Nucleus accumbens (tissue), 56 donors: ENCODE measurements at places on chromosomes 5 and 9.

DNA sequence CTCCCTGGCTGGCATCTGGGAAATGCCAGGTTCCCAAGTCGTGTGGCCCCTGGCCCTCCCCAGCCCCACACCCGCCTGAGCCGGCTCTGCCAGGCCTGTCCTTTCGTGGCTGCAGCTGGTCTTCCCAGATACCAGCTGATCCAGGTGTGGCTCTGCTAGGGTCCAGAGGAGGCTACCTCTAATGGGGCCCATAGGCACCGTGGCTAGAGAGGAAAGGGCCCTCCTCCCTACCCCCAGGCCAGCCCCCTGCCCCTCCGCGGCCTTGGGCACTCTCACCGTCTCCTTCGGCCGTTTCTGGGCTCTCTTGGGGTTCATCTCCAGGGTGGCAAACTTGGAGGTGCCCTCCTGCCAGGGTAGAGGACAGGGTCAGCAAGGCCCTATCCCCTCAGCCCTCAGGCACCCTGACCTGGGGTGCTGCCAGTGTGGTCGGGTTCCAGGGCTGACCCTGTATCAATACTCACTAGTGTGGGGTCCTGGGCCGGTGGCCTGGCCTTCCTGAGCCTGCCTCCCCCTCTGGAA is 17.0 kb downstream of the RALGDS start:
- no peak for DNase-seq

- DNase-seq, result no peak
These were observed 314.1 kb downstream of the PRELID2 start for GRCh38 chr5:145521066-145521465.

DNA sequence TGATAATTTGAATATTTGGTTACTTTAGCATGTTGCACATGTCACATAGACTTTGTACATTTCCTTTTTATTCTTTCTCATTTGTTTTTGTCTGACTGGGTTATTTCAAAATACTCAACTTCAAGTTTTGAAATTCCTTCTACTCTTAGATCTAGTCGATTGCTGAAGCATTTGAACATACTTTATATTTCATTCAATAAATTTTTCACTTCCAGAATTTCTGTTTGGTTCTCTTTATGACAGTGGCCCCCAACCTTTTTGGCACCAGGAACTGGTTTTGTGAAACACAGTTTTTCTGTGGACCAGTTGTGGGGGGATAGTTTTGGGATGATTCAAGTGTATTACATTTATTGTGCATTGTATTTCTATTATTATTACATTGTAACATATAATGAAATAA is 119.8 kb downstream of the COX7C start:
- no peak for DNase-seq

- DNase-seq, result no peak
These were observed 46.2 kb upstream of the TUSC1 start for GRCh38 chr9:25724424-25724823.

GRCh38 chr5:115685490-115685889 is 59.7 kb upstream of the TMED7 start:
- DNase-seq, result no peak

GRCh38 chr5:82599030-82599429 is 320.9 kb upstream of the RPS23 start:
- DNase-seq, result no peak

DNA sequence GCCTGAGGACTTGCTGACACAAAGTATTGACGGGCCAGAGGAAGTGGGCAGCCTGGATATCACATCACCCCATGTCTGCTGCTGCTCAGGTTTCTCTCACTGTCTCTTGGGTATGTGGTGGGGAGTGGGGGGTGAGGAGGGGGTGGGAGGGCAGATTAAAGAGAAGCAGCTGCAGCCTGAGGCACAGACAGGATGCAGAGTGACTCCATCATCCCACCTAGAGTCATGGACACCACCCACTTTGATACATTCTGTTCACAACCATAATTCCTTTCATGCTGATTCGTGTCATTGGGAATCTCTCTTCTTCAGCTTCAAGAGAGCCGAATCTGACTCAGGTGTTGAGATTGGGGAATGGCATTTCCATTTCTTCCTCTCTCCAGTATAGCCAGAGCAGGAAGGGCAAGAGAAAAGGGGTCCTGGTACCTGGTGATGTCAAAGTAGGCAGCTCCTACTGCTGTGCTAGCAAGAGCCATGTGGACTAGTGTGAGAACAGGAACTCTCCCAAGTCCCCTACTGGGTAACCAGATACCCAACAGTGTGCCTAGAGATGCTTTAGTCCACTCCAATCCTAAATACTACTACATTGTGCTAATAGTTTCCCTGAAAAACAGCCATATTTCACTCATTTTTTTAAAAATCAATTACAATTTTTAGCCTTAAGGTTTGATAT is 22.4 kb downstream of the GRAMD2B start:
- no peak for DNase-seq

DNA sequence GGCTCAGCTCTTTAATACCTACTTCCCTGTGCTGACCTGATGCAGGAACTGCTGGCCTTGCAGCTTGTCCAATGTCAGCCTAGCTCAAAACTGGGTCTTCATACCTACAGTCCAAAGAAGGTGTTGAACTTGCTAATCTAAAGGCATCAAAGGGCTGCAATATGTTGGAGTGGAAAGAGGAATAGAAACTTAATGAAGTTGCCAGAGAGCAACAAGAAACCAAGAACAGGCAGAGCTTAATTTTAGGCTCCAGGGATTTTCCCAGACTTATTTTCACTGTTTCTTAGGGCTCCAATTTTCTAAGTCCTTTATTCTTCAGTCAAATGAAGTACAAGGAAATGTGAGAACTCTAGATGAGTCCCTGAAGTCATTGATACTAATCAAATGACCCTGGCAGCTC is 17.6 kb upstream of the ERCC6L2 start:
- no peak for DNase-seq

DNA sequence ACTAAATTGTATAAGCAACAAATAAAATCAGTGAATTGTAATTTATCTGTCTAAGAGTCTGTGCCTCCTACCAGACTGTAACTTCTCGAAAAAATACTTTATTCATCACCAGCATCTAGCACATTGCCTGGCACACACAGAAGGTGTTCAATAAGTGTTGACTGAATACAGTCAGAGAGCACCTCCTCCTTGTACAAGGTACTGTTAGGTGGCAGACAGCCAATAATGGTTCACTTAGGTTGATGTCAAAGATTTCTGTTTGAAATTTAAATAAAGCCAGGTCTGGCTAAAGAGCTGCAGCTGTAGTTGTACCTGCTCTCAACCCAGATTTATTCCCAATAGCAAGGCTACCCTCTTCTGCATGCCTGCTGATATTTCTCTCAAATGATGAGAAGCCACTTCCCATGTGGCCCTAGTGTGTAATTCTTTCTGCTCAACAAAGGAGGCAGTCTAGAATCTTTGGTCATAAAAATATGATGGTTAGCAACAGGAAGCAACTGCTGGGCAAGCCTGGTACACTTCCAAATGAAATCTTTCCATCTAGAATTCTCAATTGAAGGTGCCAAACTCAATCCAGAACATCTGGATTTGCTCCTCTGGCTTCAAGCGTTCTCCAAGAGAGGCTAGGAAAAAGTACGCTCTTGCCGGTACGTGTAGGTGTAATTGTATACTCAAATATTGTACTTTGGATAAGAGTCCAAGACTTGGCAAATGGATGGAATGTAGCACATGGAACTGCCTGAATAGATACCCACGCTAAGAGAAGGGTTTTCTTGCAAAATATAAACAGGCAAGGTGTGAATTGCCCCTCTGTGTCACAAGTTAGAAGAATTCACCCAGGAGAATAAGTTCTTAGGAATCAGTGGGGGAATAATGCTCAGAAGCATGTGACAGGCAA is 95.6 kb downstream of the NR6A1 start:
- DNase-seq, result no peak

DNA sequence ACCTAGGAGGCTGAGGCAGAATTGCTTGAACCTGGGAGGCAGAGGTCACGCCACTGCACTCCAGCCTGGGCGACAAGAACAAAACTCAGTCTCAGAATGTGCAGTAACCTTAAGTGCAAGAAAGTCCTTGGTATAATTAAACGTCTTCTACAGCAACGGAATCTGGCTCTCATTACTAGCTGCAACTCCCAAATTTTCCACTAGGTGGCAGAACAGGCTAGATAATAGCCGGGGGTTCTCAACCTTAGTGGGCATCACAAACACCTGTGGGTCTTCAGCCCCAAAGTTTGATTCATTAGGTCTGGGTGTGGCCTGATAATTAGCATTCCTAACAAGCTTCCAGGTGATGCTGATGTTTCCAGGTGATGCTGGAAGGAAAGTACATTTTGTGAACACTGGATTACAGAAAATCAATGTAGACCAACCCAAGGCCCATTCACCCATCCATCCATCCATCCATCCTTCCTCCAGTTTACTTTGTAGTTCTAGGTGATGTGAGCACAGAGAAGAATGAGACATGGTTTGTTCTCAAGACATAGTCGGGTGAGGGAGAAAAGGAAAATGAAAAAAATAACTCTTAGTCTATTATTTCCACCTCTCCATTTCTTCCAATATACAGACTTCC is 37.3 kb downstream of the FBXW2 start:
- DNase-seq, result peak; percentile 12

- no peak for DNase-seq
These were observed 443.4 kb upstream of the TRPC7 start for GRCh38 chr5:136808756-136809155.

GRCh38 chr5:56175488-56175887 is 57.6 kb downstream of the ANKRD55 start:
- DNase-seq, result no peak

GRCh38 chr5:61617995-61618525 is 286.0 kb downstream of the ZSWIM6 start:
- no peak for DNase-seq

DNA sequence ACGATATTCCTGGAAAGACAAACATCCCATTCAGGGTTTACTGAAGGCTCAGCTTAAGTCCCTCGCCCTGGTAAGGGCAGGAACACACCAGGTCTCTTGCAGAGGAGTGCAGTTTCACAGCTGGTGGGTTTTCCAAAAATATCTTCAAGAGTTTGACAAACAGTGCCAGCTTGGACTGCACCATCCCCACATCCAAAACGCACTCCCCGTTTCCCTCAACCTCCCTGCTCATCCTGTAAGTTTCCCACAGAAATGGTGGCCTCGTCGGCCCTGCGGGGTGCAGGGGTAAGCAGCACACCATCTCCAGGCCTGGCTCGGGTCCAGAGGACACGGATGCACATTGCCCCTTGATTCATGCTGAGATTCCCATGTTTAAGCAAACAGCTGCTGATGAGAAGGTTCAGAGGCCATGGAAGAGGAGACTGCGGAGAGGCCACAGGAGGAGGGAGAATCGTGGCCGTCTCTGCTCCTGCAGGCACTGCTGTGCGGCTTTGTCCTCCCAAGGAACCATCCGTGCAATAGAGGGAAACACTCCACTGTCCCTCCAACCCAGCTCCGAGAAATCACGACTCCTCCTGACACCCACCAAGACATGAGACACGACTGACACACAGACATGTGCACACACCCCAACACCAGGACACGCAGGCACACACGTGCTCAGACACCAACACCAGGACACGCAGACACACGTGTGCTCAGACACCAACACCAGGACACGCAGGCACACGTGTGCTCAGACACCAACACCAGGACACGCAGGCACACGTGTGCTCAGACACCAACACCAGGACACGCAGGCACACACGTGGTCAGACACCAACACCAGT is 24.0 kb upstream of the SLC12A7 start:
- DNase-seq, result no peak

GRCh38 chr5:132497488-132497997 is 7.0 kb upstream of the IRF1 start:
- no peak for DNase-seq

DNA sequence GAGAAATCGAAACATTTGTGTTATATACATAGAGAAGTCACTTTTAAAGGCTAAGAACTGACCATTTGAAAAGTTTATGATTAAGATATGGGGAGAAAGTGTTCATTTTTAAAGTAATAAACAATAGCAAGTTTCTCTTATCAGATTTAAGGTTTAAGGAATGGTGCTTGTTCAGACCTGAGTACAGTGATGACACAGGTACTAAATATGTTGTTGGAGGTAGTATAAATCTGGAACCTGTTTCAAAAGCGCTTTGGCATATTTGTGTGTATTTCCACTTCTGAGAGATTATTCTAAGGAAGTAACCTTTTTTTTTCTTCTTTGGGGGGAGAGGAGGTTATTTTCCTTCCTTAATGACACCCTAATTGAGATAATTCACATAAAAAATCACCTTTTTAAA is 18.4 kb downstream of the CDC42SE2 start:
- DNase-seq, result no peak

DNA sequence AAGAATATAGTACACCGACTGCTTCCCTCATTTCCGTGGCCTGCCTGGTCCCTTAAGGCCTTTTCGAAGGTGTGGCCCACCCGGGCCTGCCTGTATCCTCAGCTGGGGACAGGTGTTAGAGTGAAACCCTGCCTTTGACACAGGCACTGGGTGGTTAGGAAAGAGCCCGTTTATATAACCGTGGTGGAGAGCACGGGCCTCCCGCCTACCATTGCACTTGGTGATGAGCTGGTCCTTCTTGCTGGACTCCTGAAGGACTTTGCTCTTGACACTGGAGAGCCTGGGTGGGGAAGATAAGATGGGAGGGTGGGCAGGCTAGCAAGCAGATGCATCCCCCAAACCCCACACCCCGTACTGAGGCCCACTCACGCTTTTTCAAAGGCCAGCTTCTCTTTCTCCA is 2.3 kb downstream of the SPATA24 start:
- DNase-seq, result no peak

- no peak for DNase-seq
These were observed 24.6 kb downstream of the TJP2 start for GRCh38 chr9:69198521-69199220.

GRCh38 chr9:107340920-107341632 is 58.0 kb downstream of the RAD23B start:
- DNase-seq, result peak; percentile 29

DNA sequence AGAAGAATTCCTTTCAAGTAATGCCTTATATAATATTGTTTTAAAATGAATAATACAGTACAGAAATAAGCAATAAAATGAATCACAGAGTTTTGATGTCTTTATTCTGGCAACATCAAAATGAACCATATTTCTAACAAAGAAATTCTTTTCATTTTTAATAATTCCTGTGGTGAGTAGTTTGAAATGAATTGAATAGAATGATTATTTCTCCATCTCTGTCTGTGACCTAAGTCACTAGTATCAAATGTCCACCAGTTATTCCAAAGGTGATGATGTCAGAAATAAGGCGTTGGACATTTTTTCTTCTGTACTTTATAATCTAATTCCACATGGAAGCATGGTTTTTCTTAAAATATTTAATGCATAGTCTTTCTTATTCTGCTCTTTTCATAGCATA is 106.2 kb downstream of the ADAMTSL1 start:
- no peak for DNase-seq

DNA sequence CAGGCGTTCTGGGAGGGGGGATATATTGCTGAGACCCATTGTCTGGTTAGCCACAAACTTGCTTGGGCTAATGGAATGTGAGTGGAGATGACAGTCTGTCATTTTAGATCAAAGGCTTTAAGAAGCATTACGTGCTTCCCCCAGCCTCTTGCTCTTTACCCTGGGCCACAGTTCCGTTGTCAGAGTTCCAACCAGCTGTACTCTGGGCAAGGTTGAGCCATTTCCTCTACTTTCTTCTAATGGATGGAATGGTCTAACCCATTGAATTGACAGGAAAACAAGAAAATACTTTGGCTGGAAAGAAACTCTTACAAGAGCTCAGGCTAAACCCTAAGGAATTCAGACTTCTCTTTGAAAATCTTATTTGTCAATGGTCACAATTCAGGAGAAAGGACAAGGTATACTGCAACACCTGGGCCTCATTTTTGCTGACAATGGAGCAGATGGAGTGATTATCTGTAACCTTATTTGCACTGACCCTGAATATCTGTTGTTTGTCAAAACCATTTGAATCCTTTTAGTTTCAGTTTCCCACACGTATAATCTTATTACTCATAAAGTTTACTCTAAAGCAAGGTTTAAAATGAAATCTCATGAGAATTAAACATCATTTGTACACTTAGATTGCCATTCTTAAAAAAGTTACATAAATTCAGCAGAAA is 231.4 kb downstream of the PDE4D start:
- DNase-seq, result no peak
